ENCODE measurements at places on chromosomes 16 and 17.

DNA sequence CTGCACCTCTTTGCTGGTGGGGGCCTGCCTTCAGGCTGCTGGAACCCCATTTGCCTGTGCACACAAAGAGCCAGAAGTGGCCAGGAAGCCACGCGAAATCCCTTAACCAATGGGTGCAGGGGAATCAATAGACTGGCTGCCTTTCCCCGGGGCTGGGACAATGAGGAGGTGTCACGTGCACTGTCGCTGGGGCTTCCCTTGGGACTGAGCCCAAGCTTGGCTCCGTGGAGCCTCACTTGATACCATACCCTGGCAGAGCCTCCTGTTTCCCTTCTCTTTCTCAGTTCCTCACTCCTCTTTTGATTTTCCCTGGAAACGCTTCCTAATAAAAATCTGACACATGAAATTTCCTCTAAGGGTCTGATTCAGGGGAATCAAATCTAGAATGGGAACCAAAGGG is 38.8 kb upstream of the C16orf82 start:
- DNase-seq: no peak

GRCh38 chr16:1674751-1675664 is 3.1 kb upstream of the JPT2 start:
- no peak for DNase-seq

DNA sequence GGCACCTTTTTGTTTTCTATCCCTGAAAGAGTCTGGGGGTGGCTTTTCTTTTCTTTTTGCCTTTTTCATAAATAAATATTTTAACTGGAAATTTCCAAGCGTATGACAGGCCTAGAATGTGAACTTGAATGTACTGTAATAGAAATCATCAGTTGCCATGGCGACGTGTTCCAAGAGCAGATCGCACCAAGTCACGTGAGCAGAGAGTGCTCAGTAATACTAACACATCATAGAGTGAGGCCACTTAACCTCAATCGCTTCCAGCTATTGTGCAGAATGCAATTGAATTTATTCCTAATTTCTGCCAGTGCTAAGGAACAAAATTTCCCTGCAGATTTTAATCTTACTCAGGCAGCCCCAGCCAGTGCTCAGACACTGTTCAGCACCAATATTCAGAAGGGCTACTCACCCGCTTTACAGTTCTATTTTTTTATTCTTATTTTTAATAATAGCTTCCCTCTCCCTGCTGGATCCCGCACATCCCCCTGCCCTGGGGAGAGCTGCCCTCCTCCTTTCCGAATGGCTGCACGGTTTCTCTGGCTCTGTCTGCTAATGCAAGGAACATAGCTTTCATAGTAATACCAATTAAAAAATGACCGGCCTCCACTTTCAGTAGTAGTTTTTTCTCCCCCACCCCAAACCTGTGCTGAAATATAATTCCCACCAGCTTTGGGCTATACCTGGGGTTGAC is 26.2 kb upstream of the PMFBP1 start:
- no peak for DNase-seq

GRCh38 chr17:1003633-1003971 is 6.7 kb downstream of the TIMM22 start:
- no peak for DNase-seq

DNA sequence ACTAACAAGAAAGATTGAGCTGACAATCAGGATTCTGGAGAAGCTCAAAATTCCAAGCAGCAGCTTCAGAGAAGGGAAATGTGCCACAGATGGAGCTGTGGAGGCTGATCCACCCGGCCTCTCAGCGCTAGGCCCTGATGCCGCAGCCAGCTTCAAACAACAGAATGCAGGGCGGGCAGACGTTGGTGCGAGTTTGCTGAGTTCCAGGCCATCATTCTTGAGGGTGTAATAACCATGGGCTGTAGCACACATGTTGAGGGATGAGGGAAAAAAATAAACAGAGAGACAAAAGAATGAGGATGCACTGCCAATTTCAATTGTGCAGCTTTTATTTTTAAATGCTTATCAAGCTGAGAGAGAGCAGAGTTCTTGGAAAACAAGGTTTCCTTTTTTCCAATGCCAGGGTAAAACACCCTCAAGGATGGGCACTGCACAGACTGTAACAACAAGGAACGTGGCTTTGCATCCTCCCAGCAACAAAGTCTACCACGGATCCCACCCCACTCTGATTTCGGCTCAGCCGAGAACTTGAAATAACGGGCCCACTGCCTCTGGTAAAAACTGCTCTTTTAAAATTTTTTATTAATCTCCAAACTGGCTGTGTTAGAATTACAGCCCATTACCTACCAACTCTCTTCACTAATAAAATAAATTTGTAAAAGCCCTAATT is 90.2 kb downstream of the SMG6 start:
- no peak for DNase-seq

- DNase-seq: no peak
Observed at GRCh38 chr17:51653878-51654277, 393.5 kb downstream of the UTP18 start.

DNA sequence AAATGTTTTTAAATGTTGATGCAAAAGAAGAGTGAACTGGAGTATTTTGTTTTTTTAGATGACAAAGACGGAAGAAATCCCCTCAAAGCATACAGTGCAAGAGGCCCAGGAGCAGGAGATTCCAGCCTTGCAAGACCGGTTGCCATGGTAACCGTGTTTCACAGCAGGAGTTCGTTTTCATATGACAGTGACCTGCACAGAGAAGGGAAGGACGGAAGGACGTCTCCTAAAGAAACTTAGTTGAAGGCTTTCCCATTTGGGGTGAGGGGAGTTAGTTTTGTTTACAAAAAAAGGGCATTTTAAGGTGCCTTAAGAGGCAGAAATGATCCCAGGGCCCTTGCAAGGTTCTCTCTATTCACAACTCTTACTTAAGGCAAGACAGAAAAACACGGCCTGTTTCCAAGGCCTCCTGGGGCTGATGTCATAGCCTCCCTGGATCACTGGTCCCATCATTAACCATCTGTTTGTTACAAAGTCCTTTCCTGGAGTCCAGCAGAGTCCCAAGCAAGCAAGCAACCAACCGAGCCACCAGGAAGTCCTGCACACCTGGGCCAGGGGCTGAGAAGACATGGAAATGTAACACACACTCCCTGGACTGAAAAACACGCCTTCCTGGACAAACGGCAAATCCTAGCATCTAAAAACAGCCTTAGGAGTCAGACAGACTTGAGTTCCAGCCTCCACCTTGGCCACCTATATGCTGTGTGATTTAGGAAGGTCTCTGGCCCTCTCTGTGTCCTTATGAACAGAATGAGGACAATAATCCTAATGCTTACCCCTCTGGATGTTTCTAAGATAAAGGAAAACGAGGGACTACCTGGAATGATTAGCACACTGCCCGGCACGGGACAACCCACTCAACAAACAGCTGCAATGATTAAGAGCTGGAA is 30.3 kb upstream of the RPH3AL start:
- DNase-seq: peak; percentile 44
